GM12891 (cell line): ENCODE measurements at places on chromosomes 4 and X.

GRCh38 chrX:148958901-148959300 lies 458.5 kb downstream of the AFF2 start:
- no peak for DNase-seq

DNA sequence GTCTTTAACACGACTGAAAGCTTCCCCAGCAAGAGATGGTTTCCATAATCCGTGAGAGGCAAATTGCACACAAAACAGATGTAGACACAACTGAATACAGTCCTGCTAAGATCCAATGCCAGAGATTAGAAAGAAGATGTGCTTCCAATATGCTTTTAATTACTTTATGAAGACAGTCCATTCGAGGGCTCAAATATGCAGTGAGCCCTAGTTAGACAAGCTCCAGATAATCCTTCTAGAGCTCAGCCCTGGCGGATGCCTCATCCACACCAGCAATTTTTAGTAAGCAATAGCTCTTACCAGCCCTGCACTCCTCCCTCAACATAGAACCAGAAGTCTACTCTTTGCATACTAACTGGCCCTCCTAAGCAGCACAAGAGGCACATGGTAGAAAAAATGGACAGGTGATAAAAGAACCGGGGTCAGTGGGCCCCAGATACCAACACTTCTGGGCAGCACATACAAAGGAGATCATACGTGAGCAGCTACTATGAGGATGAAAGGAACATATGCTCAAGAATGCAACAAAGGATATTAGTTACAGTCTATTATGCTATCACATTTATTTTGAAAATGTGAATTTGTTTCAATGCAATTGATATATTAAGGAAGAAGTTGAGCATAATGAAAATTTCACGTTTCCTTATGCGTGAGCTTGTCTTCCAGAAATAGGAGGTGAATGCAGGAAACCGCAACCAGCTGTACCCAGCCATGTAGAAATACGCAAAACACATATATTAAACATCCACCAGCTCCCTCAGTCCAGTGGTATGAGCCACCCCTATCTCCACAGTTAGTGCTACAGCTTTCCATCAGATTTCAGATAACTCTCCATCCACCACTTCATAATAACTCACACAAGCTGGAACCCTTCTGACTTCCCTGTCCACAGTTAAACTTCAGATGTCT lies 34.3 kb downstream of the GPC4 start:
- DNase-seq: no peak

DNA sequence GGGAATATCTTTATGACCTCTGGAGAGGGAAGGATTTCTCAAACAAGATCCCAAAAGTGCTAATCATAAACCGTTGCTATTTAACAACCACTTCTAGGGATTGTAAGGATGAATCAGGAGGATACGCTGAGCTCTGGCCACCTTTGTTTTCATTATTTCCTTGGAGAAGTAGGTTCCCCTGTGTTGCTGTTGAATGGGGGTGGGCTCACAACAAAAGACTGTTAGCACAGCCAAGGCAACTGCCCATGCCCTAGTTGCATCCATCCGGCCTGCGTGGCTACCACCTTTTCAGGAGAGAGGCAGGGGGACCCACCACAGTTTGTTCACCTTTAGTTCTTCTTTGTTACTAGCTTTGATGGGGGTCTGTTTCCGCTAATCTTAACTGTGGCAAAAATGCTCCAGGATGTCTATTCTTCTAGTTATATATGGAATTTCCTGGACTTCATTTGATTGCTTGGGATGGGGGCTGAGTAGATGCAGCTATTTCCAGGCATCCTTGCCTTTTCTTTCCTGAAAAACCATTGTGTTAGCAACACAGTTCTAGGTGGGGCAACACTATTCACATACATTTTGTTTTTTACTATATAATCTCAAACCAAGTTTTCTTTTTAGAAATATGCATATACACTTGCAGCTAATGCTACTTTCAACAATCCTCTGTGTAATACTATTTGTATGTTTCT lies 95.4 kb downstream of the KDR start:
- DNase-seq: no peak

DNA sequence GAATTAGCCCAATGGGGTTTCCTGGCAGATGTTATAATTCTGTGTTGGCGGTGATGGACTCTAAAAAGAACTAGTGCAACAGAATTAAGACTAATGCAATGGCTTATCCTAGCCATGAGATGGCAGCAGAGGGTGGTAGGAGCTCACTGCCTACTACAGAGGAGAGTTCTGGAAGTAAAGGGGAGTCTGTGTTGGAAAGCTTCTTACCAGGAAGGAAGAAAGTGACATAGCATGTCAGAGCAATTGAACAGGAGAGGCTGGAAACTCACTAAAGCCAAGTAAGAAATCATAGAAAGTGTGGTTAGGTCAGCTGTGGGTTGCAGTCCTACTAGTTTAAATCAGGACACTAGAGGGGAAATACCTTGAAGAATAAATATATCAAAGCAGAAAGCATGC lies 6.3 kb upstream of the TRPC5OS start:
- no peak for DNase-seq

DNA sequence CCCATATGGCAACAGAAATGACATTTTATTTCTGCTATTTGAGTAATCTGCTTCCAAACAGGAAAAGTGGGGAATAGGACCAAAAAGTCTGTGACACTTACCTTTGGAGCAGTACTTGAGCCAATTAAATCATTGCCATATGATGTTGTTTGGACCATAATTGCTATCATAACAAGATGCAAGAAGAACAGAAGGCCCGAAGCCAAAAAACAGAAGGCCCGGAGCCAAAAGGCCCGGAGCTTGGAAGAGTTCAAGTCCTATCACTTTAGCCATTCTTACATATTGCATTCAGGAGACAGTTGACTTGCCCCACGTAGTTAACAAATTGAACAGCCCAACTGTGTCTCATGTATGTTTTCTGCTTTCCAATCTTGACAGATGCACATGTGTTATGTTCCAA lies 285.6 kb downstream of the ARHGAP24 start:
- DNase-seq: no peak

GRCh38 chrX:72340041-72340440 lies 34.3 kb upstream of the CITED1 start:
- DNase-seq: no peak

DNA sequence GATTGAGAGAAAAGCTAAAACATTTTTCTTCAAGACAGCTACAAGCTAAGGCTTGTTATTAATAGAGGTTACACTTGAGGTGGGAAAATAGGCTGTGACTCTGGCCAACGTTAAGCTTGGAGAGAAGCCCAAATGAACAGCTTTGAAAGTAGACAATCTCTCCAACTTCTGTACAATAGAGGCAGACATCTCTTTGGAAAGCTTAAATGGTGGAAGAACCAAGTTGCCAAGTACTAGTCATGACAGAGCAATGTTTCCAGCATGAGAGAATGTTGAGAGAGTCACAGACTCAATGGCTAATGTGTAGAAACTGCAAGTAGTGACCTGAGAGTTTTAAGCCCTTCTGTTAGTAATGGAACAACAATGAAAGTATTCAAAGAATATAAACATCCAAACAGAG lies 298.1 kb downstream of the INPP4B start:
- DNase-seq: no peak

- peak; percentile 2 for DNase-seq
These were observed 215.6 kb upstream of the GYPA start for GRCh38 chr4:144355811-144356757.

- no peak for DNase-seq
These were observed 3.2 kb downstream of the TKTL2 start for GRCh38 chr4:163470391-163470790.

- no peak for DNase-seq
These were observed 69.3 kb downstream of the SH3RF1 start for GRCh38 chr4:169201222-169202144.

DNA sequence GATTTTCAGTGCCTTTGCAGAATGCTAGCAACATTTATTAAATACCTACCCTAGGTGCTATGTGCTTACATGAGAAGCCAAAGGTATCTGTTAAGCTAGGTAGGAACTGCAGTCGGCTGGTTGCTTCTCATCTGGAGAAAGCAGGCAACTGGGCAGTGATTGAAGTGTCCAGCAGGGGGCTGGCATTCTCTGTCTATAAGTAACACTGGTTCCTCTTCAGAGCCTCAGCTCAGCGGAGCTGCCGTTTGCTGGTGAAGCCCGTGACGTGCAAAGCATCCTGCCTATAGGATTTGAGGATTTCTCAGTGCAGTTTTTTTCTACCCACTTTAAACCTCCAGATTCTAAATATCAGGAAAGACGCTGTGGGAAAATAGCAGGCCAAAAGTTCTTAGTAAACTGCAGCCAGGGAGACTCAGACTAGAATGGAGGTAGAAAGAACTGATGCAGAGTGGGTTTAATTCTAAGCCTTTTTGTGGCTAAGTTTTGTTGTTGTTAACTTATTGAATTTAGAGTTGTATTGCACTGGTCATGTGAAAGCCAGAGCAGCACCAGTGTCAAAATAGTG lies at the start of gene GRPR:
TSS of gene GRPR (plus strand) at position 344 of the 565 bp plus-strand sequence. CDS start 389 bp downstream, outside the sequence.
- DNase-seq: no peak
